Nephron progenitor cell (in vitro differentiated cells): ENCODE measurements at places on chromosomes 6 and 20.

DNA sequence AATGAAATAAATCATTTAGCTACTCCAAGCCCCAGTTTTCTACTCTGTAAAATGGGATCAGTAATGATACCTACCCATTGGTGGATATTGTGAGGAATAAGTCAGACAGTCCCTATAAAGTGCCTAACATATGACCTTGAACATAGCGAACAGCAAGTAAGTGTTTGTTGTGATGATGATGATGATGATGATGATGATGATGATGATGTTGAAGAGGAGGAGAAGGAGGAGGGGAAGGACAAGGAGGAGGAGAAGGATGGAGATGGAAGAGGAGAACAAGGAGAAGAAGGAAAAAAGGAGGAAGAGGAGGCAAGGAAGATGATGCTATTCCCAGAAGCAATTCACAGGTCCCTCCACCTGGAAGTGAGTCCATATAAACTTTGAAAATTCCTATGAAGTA, 264.3 kb downstream of the MAFB start:
- no peak for DNase-seq

GRCh38 chr6:54758340-54758739, 88.2 kb upstream of the FAM83B start:
- no peak for DNase-seq

DNA sequence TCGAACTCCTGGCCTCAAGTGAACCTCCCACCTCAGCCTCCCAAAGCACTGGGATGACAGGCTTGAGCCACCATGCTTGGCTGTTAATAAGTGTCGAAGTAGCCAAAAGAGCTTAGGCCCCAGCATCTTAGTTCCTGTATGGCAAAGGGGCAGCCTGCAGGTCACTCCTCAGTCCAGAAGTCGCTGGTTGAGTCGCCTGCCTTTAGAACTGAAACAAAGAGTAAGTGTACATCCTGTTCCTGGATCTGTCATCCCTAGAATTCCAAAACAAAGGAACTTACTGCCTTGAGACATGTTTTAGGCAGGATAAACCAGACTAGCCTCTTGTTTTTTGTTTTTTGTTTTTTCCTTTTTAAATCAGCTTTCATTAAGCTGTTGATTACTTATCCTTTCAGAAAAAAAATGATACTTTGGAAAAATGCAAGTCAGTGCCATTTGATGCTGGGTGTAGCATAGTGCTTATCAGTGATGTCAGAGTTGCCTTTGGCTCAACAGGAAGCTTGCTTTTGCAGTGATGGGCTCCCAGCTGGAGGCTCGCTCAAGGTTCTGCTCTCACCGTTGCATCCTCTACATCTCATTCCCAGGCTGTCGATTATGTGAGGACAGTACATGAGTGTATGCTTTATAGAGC, 9.0 kb downstream of the ACTR5 start:
- DNase-seq: no peak

GRCh38 chr20:44518248-44518647, 3.6 kb downstream of the SERINC3 start:
- no peak for DNase-seq

DNA sequence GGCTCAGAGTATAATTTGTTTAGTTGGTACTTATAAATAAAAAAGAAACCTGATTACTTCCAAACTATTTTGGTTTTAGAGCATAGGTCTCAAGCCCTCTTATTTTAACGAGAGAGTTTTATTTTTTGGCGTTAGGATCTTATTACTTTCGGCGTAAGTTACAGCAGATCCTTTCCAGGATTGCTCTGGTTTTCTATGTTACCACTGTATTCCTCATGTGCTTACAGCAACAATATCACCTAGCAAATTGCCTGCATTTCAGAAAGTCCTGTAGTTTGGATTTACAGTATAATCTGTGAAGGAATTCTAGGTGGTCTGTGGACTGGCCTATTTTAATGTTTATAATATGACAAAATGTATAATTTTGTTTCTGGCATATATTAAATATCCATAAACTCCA, 54.1 kb downstream of the TRMT11 start:
- DNase-seq: no peak

DNA sequence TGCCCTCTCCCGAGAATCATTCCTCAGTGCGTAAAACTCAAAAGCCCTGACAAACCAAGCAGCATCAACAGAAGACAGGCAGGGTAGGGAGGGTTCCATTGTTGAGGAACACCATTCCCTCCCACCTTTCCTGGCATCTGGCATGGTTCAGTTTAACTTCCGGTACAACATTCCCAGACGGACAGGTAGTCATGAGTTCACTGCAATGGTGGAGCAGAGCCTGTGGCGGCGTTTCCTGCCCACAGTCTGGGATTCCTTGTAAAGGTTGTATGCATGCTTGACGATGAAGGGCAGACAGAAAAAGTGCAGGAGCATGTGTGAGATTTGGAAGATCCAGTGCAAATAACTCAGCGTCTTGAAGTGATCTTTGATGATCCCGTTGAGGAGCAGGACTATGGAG, 42.3 kb downstream of the PIM1 start:
- no peak for DNase-seq

DNA sequence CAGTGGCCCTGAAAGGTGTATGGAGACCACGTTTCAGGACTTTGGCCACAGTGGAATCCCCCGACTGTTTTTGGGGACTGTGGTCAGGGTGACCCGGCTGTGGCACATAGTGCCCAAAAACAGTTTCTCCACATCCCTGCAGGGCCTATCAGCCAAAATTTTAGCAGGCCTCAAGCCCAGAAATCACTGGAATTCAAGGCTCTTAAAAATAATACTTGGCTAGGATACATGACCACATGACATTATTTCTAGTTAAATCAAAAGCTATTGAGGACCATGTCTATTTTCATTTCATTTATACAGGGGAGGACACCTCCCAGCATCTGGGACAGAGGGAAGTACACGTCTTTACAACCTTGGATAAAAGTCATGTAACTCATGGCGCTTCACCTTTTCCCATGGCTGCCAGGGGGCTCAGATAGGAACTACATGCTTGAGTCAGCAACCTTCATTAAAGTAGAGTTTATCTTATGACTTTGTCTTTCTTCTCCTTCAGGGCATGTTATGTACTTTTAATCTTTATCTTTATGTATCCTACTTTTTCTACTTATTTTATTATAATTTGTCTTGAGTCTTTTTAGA, 70.8 kb upstream of the CD93 start:
- DNase-seq: no peak

- DNase-seq: no peak
Observed at GRCh38 chr20:51368461-51369211, 173.9 kb downstream of the NFATC2 start.

DNA sequence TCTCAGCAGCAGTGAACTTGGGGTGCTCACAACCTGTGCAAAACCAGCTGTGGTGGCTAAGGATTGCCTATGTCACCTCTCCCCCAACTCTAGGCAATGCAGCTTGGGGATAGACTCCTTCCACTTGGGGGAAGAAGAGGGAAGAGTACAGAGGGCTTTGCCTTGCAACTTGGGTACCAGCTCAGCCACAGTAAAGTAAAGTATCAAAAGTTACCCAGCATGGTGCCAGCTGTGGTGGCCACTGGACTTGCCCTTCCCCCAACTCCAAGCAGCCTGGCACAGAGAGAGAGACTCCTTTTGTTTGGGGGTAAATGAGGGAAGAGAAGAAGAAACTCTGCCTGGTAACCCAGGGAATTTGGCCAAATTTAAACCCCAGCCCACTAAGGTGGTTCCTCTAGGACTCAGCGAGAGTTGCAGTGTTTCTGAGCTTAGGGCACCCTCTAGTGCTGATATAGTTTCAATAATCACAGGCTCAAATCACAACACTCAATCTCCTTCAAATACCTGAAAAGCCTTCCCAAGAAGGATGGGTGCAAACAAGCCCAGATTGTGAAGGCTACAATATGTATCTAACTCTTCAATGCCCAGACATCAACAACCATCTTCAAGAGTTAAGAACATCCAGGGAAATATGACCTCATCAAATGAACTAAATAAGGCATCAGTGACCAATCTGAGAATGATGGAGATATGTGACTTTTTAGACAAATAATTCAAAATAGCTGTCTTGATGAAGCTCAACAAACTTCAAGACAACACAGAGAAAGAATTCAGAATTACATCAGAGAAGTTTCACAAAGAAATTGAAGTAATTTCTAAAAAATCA, 7.6 kb upstream of the DEFB129 start:
- peak; percentile 14 for DNase-seq

DNA sequence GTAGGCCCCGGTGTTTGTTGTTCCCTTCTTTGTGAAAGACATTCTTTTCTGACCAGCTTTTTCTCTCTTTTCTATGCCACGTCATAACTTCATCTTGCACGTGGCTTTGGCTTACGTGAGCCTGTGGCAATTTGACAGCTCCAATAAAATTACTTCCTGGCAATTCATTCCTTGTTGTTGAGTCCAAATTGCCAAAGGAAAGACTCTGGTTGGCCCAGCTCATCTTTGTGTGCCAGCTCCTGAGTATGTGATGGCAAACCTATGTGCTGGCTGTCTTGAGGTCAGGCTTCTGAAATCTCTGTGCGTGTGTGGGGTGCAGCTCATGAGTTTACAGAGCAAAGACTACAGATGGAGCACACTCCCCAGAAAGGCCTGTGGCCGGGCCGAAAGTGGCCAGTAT, 272.5 kb upstream of the SGK1 start:
- DNase-seq: no peak

- no peak for DNase-seq
Observed at GRCh38 chr6:146389740-146390139, 153.9 kb upstream of the RAB32 start.

- no peak for DNase-seq
Observed at GRCh38 chr6:43937236-43938177, 167.5 kb downstream of the VEGFA start.

- no peak for DNase-seq
Observed at GRCh38 chr20:33875534-33876026, 64.4 kb downstream of the CHMP4B start.

DNA sequence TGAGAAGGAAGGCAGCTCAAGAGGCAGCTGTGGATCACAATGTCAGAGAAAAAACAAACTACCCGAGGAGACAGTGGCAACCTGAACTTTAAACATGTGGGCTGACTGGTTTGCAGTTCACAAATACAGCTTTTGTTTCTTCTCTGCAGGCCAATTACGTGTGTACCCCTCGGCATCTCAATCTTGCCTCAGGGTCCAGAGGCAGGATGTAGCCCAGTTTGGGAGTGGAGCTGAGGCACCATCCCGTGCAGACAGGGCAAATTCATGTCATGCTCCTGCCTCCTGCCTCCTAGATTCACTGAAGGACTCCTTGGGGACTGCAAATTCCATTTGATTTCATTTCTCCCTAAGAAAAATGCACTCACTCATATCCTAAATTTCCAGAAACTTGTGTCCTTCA, 94.2 kb upstream of the KCNK16 start:
- DNase-seq: no peak

DNA sequence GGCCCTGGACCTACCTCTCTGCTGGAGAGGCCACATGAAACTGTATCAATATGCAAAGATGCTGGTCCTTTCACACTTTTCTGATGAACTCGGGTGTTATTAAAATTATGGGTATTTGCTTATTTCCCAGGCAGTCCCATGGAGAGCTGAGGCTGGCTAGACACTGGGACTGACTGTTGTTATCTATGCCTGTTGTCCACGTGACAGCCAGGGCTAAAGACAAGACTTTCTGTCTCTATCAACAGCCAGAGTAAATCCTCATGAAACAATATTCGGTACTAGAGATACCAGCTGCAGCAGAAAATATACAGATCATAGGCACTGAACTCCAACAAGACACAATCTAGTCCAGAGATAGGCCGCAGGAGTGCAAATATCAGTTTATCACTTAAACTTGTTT, 236.4 kb downstream of the FOXA2 start:
- no peak for DNase-seq

GRCh38 chr20:10061641-10062040, 26.9 kb downstream of the ANKEF1 start:
- no peak for DNase-seq

GRCh38 chr6:137692806-137693205, 174.3 kb upstream of the TNFAIP3 start:
- DNase-seq: no peak

- DNase-seq: no peak
Observed at GRCh38 chr20:61486198-61486597, 234.1 kb downstream of the CDH4 start.

DNA sequence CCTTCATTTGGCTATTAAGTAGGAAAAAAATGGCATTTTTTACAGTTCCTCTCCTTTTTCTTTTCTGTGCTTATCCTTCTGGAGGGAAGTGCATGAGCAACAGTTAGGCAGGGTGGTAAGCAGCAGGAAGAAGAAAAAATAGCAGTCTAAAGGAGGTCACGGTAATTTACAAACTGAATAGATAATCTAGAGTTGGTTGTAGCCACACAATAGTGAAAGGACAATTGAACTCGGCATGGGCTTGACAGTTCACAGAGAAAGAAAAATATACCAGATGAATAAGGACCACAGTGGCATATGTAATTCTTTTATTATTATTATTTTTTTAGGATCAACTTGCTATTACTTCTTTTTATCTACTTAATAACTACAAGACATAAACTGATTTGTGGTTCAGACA, 358.6 kb downstream of the BTBD9 start:
- no peak for DNase-seq

- no peak for DNase-seq
Observed at GRCh38 chr6:75147512-75147911, 58.3 kb downstream of the COL12A1 start.

DNA sequence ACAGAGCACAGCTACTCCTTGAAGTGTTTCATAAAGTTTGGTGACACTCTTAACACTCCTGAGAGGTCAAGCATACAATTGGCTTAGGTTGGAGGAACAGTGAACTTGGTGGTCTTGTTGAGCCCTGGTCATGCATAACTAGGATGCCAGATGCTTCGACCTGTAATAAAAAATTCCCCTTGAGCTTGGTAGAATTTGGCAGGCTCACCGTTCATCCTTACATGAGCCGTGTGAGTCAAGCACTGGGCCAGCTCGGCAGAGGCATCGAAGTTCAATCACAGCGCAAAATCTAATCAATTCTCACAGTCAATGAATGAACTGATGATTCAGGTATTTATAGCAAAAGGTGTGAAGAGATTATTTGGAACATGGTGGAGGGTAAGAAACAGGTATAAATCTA, 33.7 kb downstream of the CYP24A1 start:
- DNase-seq: no peak

DNA sequence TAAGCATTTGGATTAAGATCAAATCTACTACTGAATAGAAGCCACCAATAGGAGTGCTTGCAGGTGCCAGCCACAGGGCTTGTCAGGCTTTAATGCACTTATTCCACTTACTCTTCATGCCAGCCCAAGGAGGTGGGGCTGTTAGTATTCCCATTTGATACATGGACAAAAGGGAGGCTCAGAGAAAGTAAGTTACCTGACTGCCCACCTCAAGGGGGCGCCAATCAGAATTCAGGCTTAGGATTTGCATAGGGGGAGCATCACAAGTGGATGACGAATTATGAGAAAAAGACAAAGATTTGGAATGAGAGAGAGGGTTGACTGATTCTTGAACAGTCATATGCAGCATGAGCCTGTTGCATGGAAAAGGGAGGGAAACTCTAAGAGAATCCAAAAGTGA, 188.4 kb upstream of the TSHZ2 start:
- DNase-seq: peak; percentile 15

DNA sequence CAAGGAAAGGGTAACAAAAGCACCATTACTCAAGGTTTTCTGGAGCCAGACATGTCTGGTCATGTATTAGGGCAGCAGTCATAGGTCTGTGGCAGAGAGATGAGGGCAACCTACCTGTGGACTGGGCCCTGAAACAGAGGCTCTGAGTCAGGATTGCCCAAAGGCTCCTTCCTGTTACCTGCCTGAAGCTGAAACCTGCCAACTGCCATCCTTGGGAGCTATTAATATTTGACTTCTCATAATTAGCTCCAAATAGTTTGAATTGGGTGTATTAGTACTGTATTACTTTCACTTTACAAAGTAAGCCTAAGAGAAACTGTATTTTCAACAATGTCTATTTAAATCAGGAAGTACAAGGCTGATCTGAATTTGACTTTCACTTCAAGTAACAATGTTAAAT, 72.0 kb upstream of the TBX18 start:
- no peak for DNase-seq

GRCh38 chr20:2280082-2280481, 15.7 kb upstream of the TGM3 start:
- no peak for DNase-seq
